ENCODE measurements at places on chromosomes 11 and 22.

- DNase-seq, result no peak
Observed at GRCh38 chr11:130792772-130793171, 123.5 kb downstream of the SNX19 start.

GRCh38 chr11:47986219-47986618 is 5.9 kb downstream of the PTPRJ start:
- DNase-seq, result no peak

DNA sequence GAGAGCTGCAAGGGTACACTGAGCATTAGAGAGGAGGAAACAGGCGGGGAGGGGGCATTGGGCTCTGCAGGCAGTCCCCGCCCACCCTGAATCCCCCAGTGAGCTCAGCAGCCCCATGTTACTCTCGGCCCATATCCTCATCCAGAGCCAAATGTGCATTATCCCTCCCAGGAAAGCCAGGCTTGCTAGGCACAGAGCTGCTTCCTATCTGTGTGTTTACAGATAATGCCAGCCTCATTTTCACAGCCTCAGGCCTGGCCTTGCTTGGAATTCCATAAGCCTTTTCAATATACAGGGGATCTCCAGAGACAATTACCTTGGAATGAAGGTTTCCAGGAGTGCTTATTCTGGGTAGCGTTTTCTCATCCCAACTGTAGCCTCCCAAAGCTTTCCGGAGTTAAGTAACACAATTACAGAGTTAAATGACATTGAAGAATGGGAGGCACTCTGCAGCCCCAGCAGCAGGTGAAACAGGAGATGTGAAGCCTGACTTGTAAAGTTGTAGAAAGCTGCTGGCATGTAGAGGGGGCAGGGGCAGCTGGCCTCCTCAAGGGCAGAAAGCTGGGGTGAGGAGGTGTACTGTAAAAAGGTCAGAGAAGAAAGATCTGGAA is 91.5 kb upstream of the TBCEL start:
- no peak for DNase-seq

DNA sequence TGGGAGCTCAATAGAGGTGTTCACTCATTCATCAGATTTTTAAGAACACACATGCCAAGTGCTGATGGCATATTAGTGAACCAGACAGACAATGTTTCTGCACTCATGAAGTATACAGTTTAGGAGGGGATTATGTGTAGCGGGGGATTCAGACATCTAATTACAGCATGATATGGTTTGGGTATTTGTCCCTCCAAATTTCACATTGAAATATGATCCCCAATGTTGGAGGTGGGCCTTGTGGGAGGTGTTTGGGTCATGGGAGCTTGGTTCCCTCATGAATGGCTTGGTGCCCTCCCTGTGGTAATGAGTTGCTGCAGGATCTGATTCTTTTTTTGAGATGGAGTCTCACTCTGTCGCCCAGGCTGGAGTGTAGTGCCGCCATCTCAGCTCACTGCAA is 8.9 kb upstream of the RAB3IL1 start:
- no peak for DNase-seq

GRCh38 chr11:2269601-2270321 is 627 bp downstream of the ASCL2 start:
- no peak for DNase-seq

- no peak for DNase-seq
Observed at GRCh38 chr22:29715705-29716104, 4.1 kb upstream of the CABP7 start.

- no peak for DNase-seq
Observed at GRCh38 chr11:65127473-65128181, 5.5 kb downstream of the MRPL49 start.
